ENCODE measurements at places on chromosomes 4 and X. TPM values are rescaled to one million over a fixed set of nuclear protein-coding genes. Genes with fewer than 3 reads are reported as not detected.

GRCh38 chrX:7054219-7055216 lies 93.0 kb upstream of the STS start:
- no peaks in the 10 kb centered on the region for H3K27me3 ChIP-seq
- peaks cover 20% of the 10 kb centered on the region for H3K36me3 ChIP-seq
- no peak for DNase-seq
- H3K4me3 ChIP-seq, result no peak overlapping the region
- H3K27ac ChIP-seq, result no peak overlapping the region
- H3K4me1 ChIP-seq, result no peaks in the 10 kb centered on the region

- DNase-seq, result peak; percentile 35
- H3K27ac ChIP-seq, result no peak overlapping the region
- H3K27me3 ChIP-seq, result peaks cover 6% of the 10 kb centered on the region
- H3K4me3 ChIP-seq, result peak overlapping the region; percentile 80
- peaks cover 33% of the 10 kb centered on the region for H3K4me1 ChIP-seq
- no peaks in the 10 kb centered on the region for H3K36me3 ChIP-seq
Measured at GRCh38 chr4:174154215-174154854, 129.1 kb downstream of the FBXO8 start.

DNA sequence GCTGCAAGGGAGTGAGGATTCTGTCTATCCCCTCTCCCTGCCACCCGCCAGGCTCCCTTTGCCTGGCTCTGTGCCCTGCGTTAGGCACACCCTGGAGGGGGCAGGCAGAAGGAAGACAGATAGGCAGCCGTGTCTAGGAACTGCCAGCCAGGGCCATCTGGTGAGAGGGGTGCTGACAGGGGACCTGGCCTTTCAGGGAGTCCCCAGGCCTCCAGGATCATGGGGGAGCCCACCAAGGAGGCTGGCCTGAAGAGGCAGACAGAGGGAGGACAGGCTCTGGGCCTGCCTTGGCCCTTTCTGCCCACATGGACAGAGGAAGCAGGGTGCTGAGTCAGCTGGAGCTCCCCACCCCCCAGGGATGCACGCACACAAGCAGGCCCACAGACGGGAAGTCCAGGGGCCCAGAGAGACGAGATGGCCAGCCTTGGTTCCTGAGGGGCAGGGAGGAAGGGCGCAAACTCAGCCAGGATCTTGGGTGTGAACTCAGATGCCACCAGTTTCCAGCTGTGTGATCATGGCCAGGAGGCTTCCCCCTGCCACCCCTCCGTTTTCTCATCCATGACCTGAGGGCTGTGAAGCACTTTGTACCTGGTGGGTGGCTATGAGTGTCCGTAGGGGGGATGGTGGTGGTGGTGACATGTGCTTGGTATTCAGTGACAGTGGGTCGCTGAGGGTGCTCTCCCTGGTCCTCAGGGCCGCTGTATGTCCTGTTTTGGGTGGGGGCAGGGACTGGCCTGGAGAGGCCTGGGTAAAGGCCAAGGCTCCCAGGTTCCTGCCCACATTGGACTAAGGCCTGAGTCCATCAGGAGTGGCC lies 1.8 kb downstream of the SH3BP2 start:
- peaks cover 50% of the 10 kb centered on the region for H3K4me1 ChIP-seq
- DNase-seq, result peak; percentile 75
- H3K4me3 ChIP-seq, result peak overlapping the region; percentile 88
- H3K27ac ChIP-seq, result peak overlapping the region; percentile 93
- H3K36me3 ChIP-seq, result no peaks in the 10 kb centered on the region
- no peaks in the 10 kb centered on the region for H3K27me3 ChIP-seq

GRCh38 chrX:23900220-23900797 lies 7.4 kb downstream of the APOO start:
- peak overlapping the region; percentile 38 for H3K27ac ChIP-seq
- H3K36me3 ChIP-seq, result no peaks in the 10 kb centered on the region
- no peak for DNase-seq
- peaks cover 19% of the 10 kb centered on the region for H3K4me1 ChIP-seq
- no peaks in the 10 kb centered on the region for H3K27me3 ChIP-seq

- DNase-seq, result no peak
- H3K4me1 ChIP-seq, result no peaks in the 10 kb centered on the region
- H3K4me3 ChIP-seq, result no peak overlapping the region
Measured at GRCh38 chrX:2474280-2474962, 26.4 kb downstream of the DHRSX start.

- H3K27me3 ChIP-seq, result peaks cover 2% of the 10 kb centered on the region
- no peak overlapping the region for H3K4me3 ChIP-seq
- H3K36me3 ChIP-seq, result peaks cover 20% of the 10 kb centered on the region
Measured at GRCh38 chr4:1851575-1852410, 4.2 kb downstream of the LETM1 start.

- no peaks in the 10 kb centered on the region for H3K27me3 ChIP-seq
- DNase-seq, result no peak
- peaks cover 32% of the 10 kb centered on the region for H3K36me3 ChIP-seq
- H3K4me1 ChIP-seq, result peaks cover 44% of the 10 kb centered on the region
- H3K4me3 ChIP-seq, result no peak overlapping the region
Measured at GRCh38 chr4:52892880-52893279, 30.8 kb downstream of the RASL11B start.

DNA sequence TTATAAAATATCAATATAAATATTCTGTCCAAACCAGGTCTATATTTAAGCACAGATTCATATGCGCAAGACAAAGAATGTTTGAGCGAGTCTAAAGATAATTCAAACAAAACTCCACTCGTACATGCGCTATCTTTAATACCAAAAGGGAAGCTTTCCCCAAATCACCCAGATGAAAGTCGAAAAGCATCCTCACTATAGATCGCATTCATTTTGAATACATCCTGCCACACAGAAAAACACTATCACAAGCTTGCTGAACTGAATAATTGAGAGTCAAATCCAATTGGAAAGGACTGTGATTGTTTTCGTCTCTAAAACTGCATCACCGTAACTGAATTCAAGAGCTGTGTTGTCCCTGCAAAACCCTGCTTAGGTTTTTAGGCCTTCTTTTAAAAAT lies 685 bp downstream of the TASL start:
- no peak for DNase-seq
- H3K4me3 ChIP-seq, result no peak overlapping the region
- H3K27me3 ChIP-seq, result no peaks in the 10 kb centered on the region
- no peaks in the 10 kb centered on the region for H3K36me3 ChIP-seq
- no peaks in the 10 kb centered on the region for H3K4me1 ChIP-seq
- H3K27ac ChIP-seq, result no peak overlapping the region

GRCh38 chrX:134931550-134931949 lies 59.2 kb upstream of the SMIM10 start:
- H3K36me3 ChIP-seq, result no peaks in the 10 kb centered on the region
- H3K27me3 ChIP-seq, result no peaks in the 10 kb centered on the region
- H3K4me3 ChIP-seq, result no peak overlapping the region

- H3K4me1 ChIP-seq, result peaks cover 11% of the 10 kb centered on the region
- H3K27ac ChIP-seq, result no peak overlapping the region
- H3K27me3 ChIP-seq, result no peaks in the 10 kb centered on the region
- no peak overlapping the region for H3K4me3 ChIP-seq
- no peaks in the 10 kb centered on the region for H3K36me3 ChIP-seq
Measured at GRCh38 chr4:83238393-83239248, 46.0 kb downstream of the COQ2 start.

- H3K4me3 ChIP-seq, result no peak overlapping the region
- DNase-seq, result no peak
- no peaks in the 10 kb centered on the region for H3K27me3 ChIP-seq
Measured at GRCh38 chr4:142539796-142540482, 306.2 kb downstream of the INPP4B start.

FAM184B gene
- not detected for total RNA-seq

MAOB gene
- total RNA-seq, result not detected

PPARGC1A gene
- not detected for total RNA-seq

GABRQ gene
- total RNA-seq, result not detected

RASSF6 gene
- not detected for total RNA-seq

UGT2A1 gene
- not detected for total RNA-seq

Measured in HFFc6 (cell line).